ENCODE measurements at places on chromosomes 1 and 21.

GRCh38 chr1:233527818-233528217 is 86.1 kb upstream of the KCNK1 start:
- no peak for DNase-seq

- DNase-seq: no peak
Measured at GRCh38 chr1:4344065-4344732, 310.2 kb upstream of the AJAP1 start.

- DNase-seq: no peak
Measured at GRCh38 chr1:234239515-234239914, 133.7 kb upstream of the COA6 start.

GRCh38 chr1:184014271-184014670 is 23.3 kb downstream of the COLGALT2 start:
- no peak for DNase-seq

GRCh38 chr21:43588957-43589356 is 70.3 kb downstream of the HSF2BP start:
- no peak for DNase-seq

- no peak for DNase-seq
Measured at GRCh38 chr1:34779005-34779404, 2.0 kb upstream of the GJB3 start.

- peak; percentile 27 for DNase-seq
Measured at GRCh38 chr1:89953131-89953626, 41.7 kb upstream of the ZNF326 start.

GRCh38 chr1:54016343-54017282 is 1.4 kb downstream of the LDLRAD1 start:
- DNase-seq: no peak

DNA sequence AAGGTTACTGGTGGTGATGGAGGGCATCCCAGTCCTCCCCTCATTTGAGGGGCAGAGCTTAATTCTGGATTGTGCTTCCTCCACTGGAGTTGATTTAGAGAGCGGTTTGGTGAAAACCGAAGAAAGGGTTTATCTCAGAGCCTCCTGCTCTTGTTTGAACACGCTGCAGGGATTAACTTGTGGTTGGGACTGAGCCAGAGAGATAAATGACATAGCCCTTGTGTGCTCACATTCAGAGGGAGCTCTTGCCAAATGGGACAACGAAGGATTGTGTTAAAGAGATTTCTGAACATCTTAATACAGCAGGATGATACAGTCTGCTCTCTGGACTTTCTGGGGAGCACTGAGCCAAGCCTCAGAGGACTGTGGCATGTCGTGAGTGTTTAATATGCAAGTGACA is 308.2 kb downstream of the DISC1 start:
- no peak for DNase-seq

- no peak for DNase-seq
Measured at GRCh38 chr1:223210788-223211120, 67.7 kb upstream of the TLR5 start.

- no peak for DNase-seq
Measured at GRCh38 chr1:35674111-35674510, 32.8 kb upstream of the PSMB2 start.

DNA sequence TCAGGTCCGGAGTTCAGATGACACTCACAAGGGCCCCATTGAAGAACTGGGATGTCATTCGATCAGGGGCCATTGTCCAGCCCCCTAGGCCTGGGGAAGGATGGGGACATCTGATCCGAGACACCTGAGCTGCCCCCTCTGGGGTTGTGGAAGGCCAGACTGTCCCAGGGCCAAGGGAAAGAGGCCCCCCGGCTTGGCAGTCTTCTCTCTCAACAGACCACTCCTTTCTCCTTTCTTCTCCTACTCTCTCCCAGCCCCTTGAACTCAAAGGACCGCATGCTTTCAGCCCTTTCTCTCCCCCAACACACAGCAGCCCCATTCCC is 1.1 kb downstream of the S100A1 start:
- no peak for DNase-seq

- DNase-seq: no peak
Measured at GRCh38 chr21:32279377-32279680, 480 bp upstream of the MIS18A start.

- DNase-seq: no peak
Measured at GRCh38 chr1:61352845-61353435, 270.6 kb downstream of the NFIA start.

GRCh38 chr1:240170266-240170665 is 78.6 kb downstream of the FMN2 start:
- no peak for DNase-seq

DNA sequence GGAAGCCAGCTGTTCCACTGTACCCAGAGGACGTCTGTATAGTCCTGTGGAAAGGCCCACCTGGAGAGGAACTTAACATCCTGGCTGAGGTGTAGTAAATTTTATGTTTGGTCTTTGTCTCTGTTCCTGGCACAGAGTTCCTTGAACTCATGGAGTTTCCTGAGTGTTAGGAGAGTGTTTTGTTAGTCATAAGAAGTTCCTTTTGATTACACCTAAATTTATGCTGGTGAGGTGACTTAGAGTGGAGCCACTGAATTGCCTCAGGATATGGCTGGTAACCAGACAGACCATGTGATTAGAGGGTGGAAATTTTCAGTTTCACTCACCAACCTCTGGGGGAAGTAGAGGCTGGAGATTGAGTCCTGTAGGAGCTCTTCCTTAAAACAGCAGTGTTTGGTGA is 57.9 kb downstream of the RASAL2 start:
- DNase-seq: no peak

- no peak for DNase-seq
Measured at GRCh38 chr1:68180441-68181164, 51.7 kb downstream of the WLS start.

- no peak for DNase-seq
Measured at GRCh38 chr1:89781494-89782126, 39.2 kb upstream of the LRRC8D start.

- no peak for DNase-seq
Measured at GRCh38 chr1:226350519-226350865, 41.5 kb upstream of the LIN9 start.

GRCh38 chr21:33317145-33317544 is 7.6 kb upstream of the IFNAR1 start:
- DNase-seq: no peak

- no peak for DNase-seq
Measured at GRCh38 chr1:67680486-67680885, 4.5 kb upstream of the GADD45A start.

DNA sequence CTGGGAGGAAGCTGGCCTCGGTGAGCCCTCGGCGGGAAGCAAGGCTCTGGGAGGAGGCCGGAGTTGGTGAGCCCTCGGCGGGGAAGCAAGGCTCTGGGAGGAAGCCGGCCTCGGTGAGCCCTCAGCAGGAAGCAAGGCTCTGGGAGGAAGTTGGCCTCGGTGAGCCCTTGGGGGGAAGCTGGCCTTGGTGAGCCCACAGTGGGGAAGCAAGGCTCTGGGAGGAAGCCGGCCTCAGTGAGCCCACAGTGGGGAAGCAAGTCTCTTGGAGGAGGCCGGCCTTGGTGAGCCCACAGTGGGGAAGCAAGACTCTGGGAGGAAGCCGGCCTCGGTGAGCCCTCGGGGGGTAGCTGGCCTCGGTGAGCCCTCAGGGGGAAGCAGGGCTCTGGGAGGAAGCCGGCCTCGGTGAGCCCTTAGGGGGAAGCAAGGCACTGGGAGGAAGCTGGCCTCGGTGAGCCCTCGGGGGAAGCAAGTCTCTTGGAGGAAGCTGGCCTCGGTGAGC is 36.0 kb downstream of the KRTAP10-1 start:
- peak; percentile 27 for DNase-seq

GRCh38 chr21:43854773-43855633 is 10.0 kb upstream of the AGPAT3 start:
- DNase-seq: no peak

DNA sequence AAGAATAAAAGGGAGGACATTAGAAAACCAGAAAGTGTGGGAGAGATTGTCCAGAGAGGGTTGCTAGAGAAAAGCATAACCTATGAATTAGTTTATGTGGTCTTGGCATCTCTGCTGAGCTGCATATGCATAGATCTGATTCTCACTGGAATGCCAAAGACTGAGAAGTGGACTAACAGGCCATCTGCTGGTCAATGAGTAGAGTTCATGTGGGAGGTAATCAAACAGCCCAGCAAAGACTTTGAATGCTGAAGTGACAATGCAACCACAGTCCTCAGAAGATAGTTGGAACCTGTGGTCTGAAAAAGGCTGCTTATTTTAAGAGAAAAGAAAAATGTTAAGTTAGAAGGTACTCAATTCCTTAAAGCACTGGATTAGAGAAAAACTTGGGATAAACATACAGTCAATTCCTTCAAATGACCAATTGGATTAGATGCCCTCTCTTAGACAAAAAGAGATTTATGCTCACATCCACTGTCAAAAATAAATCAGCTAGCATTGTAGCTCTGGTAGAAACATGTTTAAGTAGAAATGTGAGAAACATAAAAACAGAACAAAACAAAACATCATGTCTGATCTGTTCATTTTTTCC is 382.8 kb downstream of the AMY1C start:
- DNase-seq: no peak

DNA sequence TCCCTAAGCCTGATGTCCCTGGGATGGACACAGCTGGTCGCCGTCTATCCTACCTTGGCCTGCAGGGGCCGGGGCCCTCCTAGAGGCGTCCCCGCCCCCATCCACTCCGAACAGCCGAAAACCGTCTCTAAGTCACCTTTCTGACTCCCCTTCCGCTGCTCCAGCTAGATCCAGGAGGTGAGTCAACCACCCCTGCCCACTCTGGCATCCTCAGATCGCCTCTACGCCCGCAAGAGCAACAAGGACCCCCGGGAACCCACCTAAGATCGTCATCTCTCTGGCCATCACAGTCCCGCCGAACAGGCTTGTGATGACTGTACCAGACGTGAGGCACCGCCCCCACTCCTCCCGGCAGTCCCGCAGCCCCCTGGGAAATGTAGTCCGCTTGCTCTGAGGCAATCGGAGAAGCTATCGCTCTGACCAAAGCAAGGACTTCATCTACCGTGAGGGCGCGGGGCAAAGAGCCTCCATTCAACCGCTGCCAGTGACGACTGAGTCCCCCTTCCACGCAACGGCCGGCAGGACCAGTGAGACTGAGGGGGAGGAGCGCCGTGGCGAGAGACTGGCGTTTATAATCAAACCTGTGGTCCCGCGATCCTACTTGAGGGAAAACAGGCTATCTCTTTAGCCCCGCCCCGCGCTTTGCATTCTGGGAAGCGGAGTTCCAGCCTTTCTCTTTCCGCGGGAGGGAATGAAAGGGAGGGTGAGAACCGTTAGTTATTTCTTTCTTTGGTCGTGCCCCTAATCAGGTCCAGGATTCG is at the start of gene HSPA13:
Gene HSPA13, minus strand, starts transcription at position 312 of the 761 bp plus-strand sequence. Its CDS starts 27 bp downstream, at position 285.
- DNase-seq: peak; percentile 98

GRCh38 chr1:232127190-232127589 is 500.6 kb downstream of the DISC1 start:
- DNase-seq: no peak

GRCh38 chr1:59401581-59401980 is 104.7 kb downstream of the FGGY start:
- no peak for DNase-seq

- peak; percentile 61 for DNase-seq
Measured at GRCh38 chr1:63593303-63593885, at the start of gene PGM1. TSS of gene PGM1 (plus strand) at chr1:63593411. CDS start at chr1:63593489, 78 bp downstream.

- no peak for DNase-seq
Measured at GRCh38 chr1:75668813-75669212, 55.7 kb upstream of the ACADM start.

DNA sequence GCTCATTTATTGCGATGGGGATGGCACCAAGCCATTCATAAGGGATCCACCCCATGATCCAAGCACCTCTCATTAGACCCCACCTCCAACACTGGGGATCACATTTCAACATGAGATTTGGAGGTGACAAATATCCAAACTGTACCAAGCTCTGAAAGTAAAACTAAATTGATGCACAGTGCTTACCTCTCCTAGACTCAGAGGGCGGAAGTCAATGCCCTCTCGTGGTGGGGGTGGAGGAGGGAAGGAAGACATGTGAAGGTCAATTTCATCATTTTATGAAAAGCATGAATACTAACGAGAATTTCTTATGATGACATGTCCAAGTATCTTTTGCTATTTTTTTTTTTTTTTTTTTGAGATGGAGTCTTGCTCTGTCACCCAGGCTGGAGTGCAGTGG is 120.0 kb downstream of the PGBD5 start:
- DNase-seq: no peak

DNA sequence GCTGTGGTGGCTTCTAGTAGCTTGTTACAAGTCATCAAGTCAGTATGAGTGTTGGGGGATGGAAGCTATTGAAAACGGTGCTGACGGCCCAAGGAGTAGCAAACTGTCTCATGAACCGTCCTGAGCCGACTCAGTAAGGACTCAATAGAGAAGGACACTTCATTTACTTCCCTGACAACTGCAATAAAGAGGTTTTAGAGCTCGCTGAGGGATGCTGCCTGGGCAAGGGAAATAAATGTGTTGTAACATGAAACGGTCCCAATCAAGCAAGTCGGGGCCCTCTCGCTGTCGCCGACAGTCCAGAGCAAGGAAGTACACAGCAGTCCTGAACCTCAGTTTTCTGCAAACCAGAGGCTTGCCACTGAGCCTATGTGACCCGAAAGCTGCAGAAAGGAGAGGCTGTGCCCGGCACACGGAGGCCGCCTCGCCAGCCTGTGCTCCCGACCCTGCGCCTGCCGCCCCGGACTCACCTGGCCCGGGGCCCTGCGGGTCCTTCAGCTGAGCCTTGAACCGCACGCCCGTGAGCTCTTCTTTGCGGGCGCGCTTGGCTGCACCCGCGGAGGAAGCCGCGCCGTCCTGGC is 423 bp downstream of the URB1 start:
- DNase-seq: no peak

DNA sequence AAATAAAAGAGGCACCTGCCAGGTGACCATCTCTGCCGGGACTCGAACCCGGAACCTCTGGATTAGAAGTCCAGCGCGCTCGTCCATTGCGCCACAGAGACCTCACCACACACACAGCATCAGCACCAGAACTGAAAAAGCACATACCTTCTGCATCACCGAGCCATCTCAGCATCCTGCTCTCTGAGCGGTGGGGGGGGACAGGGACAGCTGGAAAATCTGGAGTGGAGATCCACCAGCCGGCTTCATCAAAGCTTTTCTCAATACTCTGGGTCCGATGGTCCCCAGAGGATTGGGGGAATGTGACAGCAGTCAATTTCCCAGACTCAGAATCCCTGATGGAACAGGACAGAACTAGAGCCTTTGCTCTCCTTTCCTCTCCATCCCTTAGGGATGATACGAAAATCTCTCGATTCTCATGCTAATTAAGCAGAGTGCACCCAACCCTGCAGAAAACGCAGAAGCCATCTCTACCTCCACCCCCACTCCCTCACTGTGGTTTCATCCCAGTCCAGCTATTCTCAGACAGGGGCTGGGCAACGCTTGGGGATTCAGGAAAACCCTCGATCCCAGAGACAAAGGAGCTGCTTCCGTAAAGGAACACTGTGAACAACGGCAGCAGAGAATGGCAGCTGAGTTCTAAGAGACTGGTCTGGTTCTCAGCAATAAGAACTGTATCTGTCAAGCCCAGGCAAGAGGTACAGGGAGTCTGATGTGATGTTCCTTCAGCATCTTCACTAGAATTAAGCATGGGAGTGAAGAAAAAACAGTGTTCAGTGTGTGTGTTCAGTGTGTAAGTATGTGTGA is 29.6 kb upstream of the CADM3 start:
- no peak for DNase-seq
